ENCODE measurements at places on chromosomes 2 and 18.

DNA sequence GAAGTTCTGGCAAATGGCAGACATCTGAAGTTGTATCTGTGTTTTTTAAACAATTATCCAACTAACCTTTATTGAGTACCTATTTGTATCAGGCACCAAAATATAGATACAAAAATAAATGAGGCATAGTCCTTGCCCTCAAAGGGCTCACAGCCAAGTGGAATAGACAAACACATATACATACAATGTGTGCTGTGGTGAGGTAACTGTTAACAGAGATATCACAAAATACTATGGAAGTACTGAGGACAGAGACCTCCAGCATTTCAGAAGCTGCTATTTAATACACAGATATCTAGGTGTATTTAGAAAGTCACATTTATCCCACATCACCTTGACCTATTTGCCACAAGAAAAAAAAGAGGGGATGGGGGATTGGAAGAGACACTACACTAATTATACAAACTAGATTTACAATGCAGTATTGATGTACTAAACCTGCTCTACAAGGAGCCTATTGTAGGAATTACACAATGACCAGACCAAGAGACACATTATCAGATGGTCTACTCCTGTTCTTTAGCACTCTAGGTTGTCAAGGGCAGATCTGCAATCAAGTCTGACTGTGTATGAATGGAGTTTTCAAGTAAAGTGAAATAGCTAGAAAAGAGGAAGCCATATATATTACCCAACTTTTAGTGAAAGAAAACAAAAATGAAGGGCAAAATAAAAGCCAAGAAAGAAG is 62.2 kb downstream of the SPIRE1 start:
- no peak for DNase-seq

GRCh38 chr2:102065675-102066252 is 74.0 kb downstream of the IL1R2 start:
- DNase-seq: peak; percentile 88

DNA sequence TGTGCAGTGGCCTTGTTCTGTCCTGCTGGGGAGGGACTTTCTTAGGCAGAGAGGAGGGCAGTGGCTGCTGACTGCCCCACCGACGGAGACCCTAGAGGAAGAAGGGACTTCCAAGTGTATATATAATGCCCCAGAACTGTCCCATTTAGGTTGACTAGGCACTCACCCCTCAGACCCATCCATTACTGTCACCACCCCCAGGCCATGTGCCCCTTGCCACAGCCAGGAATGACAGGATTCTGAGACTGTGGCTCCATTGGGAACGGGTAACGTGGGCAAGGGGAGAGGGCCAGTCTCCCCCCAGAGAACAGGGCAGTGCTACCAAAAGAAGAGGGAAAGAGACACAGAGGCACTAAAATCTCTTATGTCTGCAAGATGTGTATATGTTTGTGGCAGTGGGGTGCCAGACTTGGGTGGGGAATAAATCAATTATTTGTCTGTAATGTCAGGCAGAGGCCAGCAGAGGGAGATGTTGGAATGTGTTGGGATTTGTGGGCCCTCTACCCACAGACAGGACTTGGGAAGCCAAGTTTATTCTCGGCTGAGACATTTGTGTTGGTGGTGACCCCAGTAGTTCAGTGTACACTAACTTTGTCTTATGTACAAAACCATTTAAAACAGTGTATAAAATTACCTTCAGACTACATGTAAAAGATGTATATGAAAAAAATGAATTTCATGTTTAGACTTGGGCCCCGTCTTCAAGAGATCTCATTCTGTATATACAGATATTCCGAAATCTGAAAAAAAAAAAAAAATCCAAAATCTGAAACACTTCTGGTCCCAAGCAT is 24.0 kb upstream of the TMEM37 start:
- peak; percentile 42 for DNase-seq

DNA sequence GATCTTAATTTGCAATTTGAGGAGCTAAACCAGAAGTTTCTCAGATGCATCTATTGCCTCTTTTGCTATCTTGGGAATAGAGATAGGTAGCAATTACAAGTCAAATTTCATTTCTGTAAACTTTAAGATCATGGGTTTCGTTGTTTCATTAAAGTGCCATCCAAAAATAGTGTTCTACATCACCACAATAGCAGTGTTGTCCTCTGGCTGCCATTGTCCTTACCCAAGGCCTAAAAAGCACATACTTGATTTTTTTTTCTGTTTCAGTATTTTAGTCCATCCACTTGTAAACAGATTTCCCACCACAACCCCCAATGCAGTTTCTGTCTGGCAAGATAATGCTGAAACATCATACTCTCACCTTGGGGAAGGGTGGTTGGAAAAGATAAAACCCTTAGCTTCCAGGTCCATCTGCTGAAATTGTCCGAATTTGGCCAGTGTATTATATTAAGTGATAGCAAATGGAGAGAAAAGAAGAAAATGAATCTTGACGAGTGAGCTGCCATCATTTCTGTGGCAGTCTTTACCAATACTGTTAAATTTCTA is 136.2 kb downstream of the LCLAT1 start:
- DNase-seq: no peak

DNA sequence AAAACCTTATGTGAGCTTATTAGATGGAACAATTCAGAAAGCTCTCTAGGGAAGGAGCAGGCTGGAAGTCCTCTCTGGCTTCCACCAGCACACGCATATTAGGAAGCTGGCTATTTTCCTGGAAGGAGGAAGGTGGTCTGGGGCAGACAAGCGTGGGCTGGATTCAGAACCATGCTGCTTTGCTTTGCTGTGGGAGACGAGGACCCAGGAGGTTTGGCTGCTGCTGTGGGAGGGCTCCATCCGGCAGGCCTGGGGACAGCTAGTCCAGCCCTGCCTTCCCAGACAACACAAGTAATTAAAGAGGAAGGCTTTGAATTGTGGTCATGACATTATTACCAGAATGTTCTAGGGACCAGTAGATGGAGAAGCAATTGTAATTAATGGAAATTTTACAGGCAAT is 238.8 kb upstream of the MYT1L start:
- no peak for DNase-seq

GRCh38 chr18:30342675-30343074 is 699.9 kb downstream of the DSC3 start:
- DNase-seq: no peak

GRCh38 chr2:206584323-206585116 is 57.8 kb upstream of the FAM237A start:
- peak; percentile 8 for DNase-seq

DNA sequence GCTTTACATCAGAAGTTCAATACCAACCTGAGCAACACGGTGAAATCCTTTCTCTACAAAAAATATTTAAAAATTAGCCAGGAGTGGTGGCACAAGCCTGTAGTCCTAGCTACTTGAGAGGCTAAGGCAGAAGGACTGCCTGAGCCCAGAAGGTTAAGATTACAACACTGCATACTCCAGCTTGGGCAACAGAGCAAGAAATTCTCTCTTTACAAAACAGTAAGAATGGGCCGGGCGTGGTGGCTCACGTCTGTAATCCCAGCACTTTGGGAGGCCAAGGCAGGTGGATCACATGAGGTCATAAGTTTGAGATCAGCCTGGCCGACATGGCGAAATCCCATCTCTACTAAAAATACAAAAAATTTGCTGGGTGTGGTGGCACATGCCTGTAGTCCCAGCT is 113.2 kb downstream of the USP34 start:
- peak; percentile 18 for DNase-seq

DNA sequence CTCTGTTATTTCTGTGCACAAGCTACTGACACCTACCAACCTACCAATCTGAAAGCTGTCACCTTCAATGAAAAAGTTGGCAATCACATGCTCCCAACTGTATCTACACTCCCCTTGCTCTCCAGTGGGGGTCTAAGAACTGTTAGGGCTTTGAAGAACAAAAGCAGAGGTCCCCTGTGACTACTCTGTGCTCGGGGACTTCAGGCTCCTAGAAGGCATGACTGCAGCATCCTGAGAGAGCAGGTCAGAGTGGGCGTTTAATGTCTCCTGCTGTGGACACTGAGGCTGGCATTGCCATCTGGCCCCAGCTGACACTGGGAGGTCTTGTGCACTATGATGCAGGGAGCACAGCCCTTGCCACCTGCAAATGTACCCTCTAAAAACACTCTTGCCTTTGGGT is 93.3 kb downstream of the ACTR2 start:
- no peak for DNase-seq

- DNase-seq: peak; percentile 98
These were observed 26.6 kb upstream of the MAP3K20 start for GRCh38 chr2:173048897-173049661.

DNA sequence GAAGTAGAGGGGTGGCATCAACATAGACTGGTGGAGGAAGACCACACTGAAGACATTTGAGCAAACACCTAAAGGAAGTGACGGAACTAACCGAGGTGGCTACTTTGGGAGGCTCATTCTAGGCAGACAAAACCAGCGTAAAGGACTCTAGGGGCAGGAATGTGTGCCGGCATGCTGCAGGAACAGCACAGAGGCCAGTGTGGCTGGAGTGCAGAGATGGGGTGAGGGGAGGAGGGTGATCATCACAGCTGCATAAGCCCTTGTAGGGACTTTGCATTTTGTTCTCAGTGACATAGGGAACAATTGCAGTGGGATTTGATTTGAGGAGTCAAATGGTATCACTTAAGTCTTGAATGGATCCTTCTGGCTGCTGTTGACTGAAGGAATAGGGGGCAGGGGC is 253.5 kb downstream of the NCKAP5 start:
- no peak for DNase-seq

GRCh38 chr2:55232863-55233657 is 572 bp downstream of the RPS27A start:
- DNase-seq: peak; percentile 33

- DNase-seq: no peak
These were observed 649.6 kb upstream of the SETBP1 start for GRCh38 chr18:44031063-44031462.

GRCh38 chr18:57982372-57983021 is 61.5 kb upstream of the NEDD4L start:
- DNase-seq: no peak

DNA sequence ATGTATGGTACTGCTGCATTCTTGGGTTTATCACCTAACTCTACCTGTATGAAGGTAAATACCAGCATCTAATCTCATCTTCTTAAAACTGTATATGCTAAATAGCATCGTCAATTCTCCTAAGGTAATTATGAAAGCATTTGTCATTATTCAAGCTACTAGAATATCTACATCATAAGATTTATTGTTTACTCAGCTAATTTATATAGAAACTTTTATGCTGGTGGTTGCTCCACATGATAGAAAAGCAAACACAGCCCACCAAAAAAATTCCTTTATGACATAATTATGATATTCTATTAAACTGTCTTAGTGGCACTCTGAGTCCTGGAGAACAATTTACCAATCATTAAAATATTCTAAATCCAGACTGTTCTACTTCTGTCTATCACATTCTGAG is 1226.1 kb upstream of the NRXN1 start:
- no peak for DNase-seq

DNA sequence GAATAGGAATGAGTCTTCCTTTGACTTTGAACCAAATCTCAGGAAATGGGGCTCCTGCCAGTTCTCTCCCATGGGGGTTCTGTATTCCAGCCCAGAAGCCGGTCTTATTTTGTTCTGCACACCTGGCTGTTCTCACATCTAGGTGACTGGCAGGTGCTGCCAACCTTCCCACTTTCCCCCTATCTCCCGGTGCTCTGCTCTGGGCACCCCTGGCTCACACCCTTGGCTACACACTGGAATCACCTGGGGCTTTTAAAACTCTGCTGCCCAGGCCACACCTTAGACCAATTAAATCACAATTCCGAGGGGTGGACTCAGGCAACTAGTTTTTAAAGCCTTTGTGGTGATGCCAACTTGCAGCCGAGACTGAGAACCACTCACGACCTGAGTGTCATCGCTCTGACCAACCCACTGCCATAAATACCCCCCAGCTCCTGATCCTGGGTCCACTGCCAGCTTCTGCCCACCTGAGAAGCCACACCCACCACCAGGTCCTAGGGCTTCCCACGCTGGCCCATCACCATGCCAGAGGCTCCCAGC is 69.2 kb downstream of the KCNF1 start:
- no peak for DNase-seq

DNA sequence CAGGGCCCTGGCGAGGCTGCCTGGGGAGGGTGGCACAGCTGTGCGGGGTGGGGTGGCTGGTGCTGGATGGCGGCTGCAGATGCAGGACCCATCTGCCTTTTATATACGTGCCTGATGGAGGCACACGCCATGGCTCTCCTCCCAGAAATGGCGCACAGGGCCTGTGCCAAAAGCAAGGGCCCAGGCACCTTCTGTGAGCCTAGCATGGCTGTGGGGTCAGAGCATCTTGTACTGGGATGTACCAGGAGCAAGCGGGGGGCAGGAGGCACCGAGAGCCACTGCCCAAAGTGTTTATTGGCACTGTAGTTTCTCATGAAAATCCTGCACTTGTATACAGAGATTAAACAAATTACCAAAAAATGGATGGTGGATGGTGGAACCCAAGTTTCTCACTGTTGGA is 724.1 kb downstream of the GALR1 start:
- no peak for DNase-seq

DNA sequence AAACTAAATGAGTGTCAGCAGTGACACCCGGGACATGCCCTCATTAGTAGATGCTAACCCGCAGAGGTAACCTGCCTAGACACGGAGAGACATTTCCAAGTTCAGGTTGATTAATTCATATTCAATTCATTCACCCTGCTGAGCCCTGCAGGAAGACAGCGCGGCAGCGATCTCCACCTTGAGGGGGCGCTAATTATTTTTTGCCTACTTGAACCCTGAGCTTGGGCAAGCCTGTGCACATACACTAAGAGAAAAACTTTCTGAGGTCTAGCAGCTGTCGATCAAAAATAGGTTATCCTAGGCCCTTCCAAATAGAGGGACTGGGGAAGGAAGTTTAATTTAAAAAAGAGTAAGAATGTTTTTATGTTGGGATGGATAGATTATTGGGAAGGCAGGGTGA is 1.3 kb upstream of the LYPD6 start:
- no peak for DNase-seq

DNA sequence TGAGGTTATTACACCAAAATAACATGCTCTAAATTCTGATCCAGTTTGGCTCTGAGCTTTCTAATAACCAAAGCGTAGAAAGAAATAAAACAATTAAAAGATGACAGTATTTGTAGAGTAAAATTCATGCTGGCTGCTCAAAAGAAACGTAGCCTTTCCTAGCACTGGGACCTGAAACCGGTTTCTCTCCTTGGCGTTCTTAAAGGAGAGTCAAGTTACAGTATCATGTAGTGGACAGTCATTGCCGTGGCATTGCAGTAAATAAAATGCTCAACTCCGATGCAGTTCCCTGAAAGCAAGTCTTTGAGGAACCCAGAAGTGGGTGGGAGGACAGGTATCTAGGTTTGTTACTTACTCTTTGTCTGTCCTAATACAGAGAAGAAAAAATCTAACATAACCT is 52.7 kb upstream of the ITM2C start:
- no peak for DNase-seq
